Stimulated activated naive CD8-positive, alpha-beta T cell treated with anti-CD3 and anti-CD28 coated beads, Interleukin-15, amount 100 ng/mL, for 72 hours (primary cell): ENCODE measurements at places on chromosomes 3 and 15.

DNA sequence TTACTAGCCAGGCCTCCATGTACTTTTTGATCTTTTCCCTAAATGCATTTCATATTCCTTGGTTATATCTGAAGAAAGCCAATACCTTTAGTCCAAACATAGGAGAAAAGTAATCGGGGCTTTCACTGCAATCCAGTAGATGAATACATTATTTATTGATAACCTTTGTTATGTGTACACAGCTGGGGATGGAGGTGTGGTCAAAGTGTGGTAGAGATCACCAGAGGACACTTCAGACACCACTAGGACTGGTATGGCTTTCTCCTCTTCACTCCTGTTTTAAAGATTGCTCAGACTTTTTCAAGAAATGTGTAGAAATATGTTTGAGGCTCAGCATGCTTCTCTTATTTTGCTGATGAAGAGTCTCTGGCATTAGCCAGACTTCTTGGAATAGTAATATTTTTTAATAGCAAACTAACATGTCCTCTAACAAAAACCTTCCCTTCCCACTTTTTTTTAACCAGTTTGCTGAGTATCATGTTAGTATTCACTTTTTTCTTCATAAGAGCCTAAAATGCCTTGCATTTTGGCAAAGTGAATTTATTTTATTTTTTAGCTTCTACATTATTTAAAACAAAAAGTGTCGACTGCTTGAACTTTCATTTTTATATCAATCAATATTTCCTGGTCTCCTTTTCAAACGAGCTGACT lies 65.6 kb upstream of the MBNL1 start:
- no peak for DNase-seq

- peak; percentile 14 for DNase-seq
These were observed 699.6 kb downstream of the FHIT start for GRCh38 chr3:60551455-60552209.

DNA sequence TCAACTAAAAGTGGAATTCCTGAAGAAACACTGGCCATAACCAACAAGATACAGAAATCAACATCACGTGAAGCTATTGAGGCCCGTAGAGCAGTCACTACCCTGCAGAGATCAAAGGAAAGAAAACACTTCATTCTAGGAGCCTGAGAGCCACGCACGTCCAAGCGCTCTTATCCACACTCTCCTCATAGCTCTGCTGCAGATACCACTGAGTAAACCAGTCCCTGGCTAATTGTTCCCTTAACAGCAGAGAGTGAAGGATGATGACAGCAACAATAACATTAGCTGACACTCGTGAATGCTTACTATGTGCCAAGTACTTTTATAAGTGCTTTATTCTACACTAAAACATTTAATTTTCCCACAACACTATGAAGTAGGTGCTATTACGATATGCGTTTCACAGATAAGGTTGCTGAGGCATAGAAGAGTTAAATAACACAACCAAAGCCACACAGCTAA lies 271.0 kb upstream of the GADL1 start:
- no peak for DNase-seq

DNA sequence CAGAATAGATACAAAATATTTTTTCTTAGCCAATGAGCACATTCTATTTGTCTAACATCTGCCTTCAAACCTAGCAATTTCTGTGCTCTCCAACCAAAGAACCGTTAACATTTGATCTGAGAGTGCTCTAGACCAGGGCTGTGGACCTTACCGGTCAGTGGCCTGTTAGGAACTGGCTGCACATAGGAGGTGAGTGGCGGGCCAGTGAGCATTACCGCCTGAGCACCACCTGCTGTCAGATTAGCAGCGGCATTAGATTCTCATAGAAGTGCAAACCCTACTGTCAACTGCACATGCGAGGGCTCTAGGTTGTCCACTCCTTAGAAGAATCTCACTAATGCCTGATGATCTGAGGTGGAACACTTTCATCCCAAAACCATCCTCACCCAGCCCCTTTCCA lies 131.7 kb downstream of the CADM2 start:
- no peak for DNase-seq

GRCh38 chr3:87076946-87077345 lies 86.0 kb upstream of the VGLL3 start:
- DNase-seq: no peak

DNA sequence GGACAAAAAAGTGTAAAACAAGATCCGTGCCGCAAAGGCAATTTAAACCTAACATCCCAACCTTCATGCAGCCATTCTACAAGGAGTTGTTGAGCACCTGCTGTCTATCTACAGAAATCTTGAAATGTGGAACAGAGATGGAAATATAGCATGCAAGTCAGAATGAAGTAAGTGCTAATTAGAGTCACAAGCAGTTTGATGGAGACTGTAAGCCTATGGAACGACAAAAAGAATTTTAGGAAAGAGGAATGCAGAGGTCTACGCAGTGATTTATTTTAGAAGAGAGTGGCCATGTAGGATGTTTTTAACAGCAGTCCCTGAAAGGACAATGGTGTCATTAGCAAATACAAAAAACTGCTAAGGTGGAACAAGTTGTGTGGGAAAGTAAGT lies 851 bp upstream of the DCBLD2 start:
- no peak for DNase-seq

DNA sequence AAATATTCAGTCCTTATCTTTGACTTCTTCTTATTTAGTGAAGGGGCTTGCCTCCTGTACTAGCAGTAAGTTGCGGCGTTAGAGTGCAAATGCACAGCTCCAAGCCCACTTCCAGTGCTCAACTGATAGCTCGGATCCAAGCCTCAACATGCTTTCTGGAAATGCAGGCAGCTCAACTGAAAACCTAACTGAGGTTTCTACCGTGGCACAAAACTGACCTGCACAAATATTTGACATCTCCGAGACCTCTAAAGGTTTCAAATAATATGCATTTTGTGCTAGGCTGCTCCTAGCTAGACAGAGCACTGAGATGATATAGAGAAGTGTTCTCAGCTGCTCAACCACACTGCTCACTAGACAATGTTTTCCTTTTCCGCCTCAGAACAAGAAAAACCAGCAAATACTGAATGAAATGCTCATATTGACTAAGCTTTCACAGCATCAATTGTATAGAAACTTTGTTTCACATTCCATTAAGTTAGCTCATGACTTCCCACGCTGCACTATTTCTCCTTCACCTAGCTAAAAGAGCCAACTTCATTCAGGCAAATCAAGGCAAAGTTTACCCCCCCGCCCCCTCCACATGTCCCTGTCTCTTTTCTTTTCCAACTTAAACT lies 822 bp downstream of the ZNF385D start:
- no peak for DNase-seq

DNA sequence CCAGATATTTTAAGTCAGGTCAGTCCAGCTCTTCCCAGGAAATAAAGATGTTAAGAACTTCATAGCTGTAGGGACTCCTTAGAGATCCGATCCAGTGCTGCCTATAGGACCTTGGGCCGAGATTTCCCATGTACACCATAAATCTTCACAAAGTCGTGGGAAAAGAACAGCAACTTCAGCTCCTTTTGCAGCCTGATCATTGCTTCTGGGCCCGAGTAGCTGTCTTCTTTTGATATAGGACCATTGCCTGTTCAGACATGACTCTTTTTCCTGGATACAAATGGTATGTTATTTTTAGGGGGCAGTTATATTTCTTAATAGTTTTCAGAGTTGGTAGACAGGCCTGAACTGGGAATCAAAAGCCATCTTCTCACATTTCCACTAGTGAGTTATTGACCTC lies 20.5 kb downstream of the IL1RAP start:
- no peak for DNase-seq

DNA sequence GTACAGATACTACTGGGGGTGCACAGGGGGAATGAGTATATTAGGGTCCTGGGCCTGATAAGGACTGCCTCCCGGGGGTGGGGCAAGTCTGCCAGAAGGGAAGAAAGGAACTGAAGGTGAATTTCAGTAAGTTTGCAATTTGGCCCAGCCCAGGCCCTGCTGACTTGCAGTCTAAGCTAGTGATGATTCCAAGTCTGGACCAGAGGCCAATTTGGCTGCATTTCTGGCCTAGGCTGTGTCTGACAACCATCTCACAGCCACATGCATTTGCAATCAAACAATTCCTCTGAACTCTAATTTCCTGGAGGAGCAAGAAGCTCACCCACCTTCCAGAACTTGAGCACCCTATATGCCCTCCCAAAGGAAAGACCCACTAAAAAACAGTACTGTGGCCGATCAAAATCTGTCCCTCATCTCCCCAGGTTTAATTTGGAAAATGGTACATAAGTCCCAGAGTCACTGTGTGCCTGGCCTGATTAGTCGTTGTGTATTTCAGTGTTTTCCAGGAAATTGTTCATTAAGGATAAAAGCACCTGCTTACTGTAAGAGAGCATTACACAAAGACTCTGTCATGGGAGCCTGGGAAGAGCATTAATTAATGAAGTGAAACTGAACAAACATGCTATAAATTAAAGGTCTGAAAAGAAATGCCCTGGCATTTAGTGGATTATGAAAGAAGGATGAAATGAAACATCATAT lies 114.5 kb downstream of the MEGF11 start:
- DNase-seq: no peak

DNA sequence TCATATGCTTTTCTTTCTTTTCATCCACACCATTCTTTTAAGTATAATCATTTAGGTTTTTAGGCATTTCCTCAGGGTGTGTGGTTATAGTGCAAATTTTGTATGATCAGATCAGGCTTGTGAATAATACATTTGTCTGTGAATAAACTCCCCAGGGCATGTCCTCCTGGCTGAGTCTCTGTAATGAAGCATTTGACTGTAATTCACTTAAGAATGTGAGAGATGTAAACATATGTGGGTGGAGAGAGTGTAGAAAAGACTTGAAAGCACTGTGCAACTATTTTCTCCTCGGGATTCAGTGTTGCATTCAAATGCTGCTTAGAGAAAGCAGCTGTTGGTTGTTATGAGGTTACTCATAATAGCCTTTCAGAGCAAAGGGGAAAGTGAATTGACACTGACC lies 996.5 kb downstream of the TUSC7 start:
- no peak for DNase-seq

GRCh38 chr3:69371816-69372215 lies 14.1 kb downstream of the FRMD4B start:
- no peak for DNase-seq

GRCh38 chr15:85676342-85677098 lies 118.2 kb downstream of the KLHL25 start:
- DNase-seq: no peak

GRCh38 chr3:177437513-177438337 lies 240.4 kb upstream of the TBL1XR1 start:
- no peak for DNase-seq

DNA sequence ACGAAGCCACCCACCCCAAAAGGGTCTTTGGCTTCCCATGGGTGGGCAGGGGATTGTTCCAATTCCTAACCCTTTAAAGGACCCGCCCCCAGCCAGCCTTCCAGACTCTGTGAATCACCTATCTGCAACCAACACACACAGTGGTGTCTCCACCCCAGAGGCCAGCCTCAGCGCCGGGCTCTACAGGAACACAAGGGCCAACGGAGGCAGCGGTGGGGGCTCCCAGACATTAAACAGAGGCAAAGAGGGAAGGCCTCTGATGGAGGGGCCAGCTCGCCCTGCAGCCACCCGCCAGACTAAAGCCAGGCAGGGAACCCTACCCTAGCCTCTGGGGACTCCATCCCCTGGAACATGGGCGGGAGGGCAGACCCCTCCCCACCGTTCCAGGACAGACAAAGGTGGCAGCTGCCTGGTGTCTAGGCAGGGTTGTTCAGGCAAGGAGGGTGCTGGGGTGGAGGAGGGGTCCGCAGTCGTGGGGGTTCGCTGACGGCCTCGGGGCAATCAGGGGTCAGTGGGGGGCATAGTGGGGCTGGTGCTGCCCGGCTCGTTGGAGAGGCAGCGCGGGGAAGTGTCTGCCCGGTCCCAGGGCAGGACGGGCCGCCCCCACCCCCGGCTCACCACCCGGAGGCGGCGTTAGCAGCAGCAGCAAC lies 448 bp downstream of the SHISA5 start:
- no peak for DNase-seq

- no peak for DNase-seq
These were observed 48.9 kb upstream of the GMNC start for GRCh38 chr3:190911382-190911781.

DNA sequence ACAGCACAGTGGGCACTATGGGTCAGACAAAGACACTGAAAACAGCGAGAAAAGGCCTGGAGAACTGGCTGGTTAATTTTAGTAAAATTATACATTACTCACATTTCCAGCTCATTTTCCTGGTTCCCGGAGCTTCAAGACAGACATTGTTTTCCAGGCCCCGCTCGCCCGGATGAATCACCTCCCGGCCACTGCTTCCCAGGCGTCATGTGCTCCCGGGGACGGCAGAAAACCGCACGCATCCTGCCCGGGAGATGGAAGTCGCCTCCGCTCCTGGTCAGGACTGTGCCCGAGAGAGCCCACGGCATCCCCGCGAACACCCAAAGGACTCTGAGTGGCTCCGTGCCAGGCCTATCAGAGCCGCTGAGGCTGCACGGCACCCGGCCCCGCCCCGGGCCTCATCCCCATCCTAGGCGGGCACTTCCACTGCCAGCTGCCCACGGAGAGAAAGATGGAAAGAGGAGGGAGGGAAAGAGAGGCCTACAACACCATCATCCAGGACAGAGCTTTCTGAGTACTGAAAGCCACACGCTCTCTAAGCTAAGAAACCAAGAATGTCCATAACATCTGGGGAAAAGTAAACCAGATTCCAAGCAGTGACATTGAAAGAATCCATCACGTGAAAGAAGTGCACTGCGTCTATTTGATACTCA lies 75.1 kb downstream of the VGLL4 start:
- no peak for DNase-seq

GRCh38 chr3:172461530-172462138 lies 13.4 kb upstream of the GHSR start:
- no peak for DNase-seq

GRCh38 chr3:15204005-15204404 lies 2.0 kb upstream of the CAPN7 start:
- no peak for DNase-seq

- DNase-seq: no peak
These were observed 167.3 kb upstream of the NANOGP8 start for GRCh38 chr15:35252351-35252865.

DNA sequence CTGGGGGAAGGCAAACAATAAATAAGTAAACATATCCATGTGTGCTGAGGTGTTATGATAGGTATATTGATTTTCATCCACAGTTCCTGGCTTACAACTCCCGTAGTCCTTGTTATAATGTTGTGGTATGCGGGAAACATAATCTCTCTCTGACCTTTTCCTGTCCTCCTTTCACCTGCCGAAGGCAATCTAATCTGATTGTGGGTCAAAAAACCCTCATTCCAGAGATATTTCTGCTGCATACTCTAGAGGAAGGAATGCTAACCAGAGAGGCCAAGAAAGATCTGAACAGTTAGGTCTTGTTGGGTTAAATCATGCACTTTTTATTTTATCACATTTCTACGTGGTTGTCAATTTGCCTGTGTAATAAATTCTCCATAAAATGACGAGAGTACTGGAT lies 383.6 kb upstream of the SEMA6D start:
- no peak for DNase-seq

GRCh38 chr3:134212967-134213665 lies 37.5 kb downstream of the RYK start:
- DNase-seq: peak; percentile 77
